Heart right ventricle (tissue), 16 donors: ENCODE measurements at places on chromosomes 2 and 18.

- DNase-seq, result peak; percentile 19
These were observed 98.1 kb downstream of the SP3 start for GRCh38 chr2:173866874-173867618.

- DNase-seq, result peak; percentile 42
These were observed 767 bp downstream of the RHOB start for GRCh38 chr2:20447437-20448245.

DNA sequence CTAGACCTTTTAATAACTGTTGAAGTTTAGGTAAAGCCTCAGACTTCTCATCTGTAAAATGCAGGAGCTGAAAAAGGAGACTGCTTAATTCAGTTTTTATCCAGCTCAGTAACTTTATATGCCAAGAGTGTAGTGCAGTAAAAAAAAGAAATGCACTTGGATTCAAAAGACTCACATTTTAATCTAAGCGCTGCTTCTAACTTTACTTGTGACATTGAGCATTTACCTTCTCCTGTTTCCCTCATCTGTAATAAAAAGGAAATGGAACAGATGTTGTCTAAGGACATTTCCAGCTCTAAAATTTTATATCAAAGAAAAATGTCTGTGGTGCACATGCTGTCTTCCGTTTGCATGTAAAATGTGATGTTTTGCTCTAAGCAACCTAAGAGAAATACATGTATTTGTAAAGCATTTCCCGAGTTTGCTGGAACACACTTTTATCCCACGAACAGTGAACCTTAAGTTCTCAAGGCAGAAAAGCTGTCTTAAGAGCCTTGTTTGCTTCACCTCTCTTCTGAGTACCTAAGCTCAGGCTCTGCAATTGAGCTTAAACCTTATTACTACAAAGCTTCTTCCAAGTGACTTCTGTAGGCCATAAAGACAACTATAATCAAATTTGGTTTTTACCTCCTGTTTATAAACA, 24.2 kb upstream of the TANK start:
- no peak for DNase-seq

- no peak for DNase-seq
These were observed 7.1 kb downstream of the DSG1 start for GRCh38 chr18:31325051-31325450.

DNA sequence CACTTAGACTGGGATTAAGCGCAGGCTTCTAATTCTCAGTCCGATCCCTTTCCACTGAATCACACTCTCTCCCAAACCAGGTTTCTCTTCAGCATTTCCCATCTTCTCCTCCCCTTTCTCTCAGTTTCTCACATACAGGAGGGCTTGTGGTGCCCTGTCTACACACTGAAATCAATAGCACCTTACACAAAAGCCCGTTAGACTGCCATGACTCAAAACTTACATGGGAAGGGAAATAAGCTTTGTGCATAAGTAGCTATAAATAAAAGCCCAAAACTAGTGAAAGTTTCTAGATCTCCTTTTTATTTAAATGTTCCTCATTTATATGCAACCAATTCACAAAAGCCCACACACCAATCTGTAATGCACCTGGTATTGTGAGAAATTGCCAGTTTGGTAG, 318.4 kb downstream of the TXNL1 start:
- DNase-seq, result no peak

DNA sequence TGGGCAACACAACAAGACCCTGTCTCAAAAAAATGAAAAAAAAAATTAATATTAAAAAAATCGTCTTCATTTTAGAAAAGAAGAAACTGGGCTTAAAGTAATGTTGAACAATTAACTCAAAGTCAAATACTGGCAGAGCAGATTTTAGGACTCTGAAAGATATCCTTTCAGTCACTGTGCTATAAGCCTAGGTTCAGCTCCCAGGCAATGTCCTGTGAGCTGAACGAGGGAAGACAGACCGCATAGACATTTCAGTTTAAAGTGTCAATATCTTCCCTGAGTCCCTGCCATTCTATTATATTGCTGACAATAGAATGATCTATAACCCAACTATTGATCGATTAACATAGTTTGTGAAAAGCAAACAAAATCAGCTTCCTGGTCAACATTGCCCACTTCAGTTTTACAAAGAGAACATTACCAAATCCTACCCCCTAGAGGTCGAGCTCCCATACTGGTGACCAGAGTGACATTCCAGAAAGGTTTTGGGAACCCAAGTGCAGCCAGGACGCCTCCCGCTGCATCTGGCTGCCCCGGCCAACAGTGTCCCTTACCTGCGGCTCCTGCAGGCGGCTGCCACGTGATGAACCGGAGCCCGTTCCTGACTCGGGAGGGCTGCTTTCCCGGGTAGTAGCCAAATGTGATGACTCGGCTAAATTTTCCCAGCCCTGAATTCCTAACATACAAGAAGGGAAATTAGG, 639 bp downstream of the MRO start:
- peak; percentile 31 for DNase-seq

GRCh38 chr2:206275312-206276055, 1.0 kb downstream of the ZDBF2 start:
- DNase-seq, result no peak

DNA sequence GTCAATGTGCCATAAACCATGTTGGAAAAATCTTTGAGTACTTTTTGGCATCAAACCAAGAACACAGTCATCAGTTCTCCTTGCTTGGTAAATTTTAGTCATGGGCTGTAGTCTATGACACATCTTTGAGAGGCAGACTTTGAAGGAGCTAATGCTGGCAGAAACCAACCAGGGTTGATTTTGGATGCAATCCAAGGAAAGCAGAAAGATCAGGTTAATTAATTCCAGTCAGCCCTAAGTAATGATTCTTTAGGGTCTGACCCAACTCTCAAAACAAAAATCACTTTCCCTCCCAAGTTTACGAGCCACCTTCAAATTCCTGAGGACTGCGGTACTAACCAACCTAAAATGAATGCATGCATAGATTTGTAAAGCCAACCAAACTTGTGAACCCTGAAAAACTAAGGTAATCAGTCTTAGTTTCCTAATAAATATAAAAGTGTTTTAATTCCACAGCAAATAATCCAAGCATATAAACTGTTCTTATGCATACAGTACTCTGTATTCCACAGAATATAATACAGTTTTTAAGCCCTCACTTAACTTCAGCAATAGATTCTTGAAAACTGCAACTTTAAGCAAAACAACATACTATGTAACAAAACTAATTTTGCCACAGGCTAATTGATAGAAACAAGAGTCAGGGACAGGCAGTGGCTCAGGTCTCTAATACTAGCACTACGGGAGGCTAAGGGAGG, 22.0 kb downstream of the AP1S3 start:
- no peak for DNase-seq

DNA sequence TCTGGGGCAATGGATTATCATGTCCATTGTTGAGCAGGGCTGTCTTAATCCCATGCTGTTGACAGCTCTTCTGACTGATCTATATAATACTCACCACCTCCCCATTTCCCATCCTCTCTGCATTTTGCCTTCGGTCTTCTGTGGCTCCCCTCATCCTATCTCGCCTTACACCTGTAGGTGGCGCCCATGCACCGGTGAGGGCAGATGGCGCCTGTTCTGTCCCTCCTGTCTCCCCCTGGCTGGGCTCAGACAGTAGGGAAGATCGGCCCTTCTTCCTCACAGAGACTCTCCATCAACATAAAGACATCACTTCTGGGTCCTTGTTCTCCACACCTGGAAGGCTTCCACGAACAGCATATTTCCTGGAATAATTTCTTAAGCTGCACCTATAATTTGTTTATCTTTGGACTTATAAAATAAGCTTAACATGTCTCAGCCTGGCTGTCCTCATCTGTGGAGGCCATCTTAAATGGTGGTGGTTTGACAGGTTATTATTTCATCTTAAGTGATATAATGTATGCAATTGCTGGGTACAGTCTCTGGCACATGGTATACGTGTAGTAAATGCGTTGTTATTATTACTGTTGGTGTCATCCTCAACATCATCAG, 10.9 kb upstream of the CDH20 start:
- peak; percentile 41 for DNase-seq

DNA sequence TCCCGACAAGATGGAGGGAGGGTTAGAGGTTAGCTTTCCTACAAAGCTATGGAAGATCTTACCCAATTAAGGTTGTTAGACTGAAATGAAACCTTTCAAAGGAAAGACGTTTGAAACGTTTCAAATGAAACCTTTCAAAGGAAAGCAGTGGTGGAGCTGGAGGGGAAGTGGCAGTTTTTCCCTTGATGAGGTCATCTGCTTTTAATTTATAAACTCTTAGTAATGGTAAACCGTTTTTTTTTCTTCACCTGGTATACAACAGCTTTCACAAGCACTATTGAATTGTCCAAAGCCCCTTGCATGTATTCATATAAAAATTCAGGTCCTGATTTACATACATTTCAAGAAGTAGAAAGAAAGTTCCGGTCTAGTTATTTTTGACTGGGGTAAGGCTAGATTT, 7.4 kb downstream of the PMAIP1 start:
- DNase-seq, result no peak

GRCh38 chr2:168518555-168519066, 62.5 kb downstream of the CERS6 start:
- peak; percentile 17 for DNase-seq

DNA sequence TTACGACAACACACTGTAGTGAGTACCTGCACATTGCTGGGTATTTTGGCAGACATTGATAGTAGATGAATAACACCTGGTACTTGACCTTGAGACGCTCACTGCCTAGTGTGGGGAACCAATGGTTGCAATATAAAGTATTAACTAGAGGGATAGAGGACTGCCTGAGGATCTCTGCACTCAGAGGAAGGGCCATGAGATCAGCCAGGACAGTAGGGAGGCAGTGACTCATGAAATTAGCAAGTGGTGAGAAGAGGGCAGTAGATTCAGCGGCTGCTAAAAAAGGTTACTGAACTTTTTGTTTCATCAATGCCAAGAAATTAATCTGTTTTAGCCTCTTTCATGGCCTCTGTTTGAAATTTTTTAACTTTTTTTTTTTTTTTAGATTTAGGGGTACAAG, 250.8 kb upstream of the TCF4 start:
- no peak for DNase-seq

GRCh38 chr2:151437630-151438029, 27.9 kb downstream of the RIF1 start:
- DNase-seq, result no peak

- peak; percentile 79 for DNase-seq
These were observed 217.2 kb downstream of the TNS1 start for GRCh38 chr2:217785544-217786045.

DNA sequence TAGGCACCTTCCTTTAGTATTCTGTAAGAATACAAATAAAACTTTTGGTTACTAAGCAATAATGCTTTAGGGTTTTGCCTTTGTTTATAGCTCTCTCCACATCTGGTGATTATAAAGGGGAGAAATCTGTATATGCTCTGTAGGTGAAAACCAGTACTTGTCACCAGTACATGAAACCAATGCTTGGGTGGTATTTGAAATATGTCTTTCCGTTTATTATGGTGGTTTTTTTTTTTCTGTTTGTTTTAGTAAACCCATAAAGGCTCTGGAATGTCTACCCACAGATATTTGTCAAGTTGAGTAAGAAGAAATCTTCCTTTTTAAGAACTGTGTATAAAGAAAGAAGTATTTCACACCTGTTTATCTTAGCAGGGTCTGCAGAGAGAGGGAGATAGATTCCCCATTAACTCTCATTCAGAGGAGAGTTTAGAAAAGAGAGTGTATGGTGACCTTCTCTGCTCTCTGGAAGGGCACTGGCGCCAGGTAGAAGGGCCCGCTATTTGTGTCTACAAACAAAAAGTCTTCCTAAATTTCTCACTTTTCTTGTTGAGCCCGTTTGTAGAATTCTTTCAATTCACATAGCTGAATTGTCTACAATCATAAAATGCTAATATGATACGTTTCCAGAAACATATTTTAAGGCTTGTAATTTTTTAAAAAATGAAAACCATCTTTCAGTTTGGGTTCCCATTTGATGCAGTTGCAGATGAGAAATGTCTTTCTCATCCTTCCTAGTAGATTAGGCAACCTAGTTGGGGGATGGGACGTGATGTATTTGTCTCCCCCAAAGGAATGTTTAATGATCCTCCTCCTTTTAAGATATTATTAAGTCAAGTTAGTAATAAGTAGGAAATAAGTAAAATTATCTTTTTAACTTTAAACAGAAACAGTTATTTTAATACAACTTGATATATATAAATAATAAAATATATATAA, 33.9 kb downstream of the MAP3K20 start:
- DNase-seq, result no peak

DNA sequence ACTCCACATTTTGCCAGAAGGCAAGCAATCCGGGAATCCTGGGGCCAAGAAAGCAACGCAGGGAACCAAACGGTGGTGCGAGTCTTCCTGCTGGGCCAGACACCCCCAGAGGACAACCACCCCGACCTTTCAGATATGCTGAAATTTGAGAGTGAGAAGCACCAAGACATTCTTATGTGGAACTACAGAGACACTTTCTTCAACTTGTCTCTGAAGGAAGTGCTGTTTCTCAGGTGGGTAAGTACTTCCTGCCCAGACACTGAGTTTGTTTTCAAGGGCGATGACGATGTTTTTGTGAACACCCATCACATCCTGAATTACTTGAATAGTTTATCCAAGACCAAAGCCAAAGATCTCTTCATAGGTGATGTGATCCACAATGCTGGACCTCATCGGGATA, 26.8 kb downstream of the B3GNT2 start:
- no peak for DNase-seq

DNA sequence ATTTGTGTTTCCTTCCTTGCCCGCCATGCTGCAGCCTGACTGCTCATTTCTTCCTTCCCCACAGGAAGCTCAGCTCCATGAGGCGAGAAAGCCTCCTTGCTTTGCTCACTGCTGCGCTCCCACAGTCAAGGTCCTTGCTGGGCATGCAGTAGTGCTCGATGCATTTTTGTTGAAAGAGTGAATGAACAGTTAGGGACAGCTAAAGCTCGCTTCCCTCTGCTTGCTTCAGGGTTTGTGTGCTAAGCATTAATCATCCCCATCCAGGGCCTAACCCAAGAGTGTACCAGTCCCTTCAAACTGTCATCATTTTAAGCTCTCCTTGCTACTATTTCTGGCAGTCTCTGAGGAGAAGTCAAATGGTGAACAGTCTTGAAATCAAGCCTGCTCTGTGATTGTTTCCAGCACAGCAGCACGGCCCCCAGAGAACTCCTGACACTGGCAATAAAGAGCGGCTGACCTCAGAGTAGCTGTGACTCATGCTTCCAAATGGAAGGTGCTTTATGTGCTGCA, 171.7 kb upstream of the SOX11 start:
- DNase-seq, result peak; percentile 66

- no peak for DNase-seq
These were observed 79.9 kb upstream of the ARHGAP28 start for GRCh38 chr18:6649421-6650126.
